ENCODE measurements at places on chromosomes 5 and 9. TPM values are rescaled to one million over a fixed set of nuclear protein-coding genes. Genes with fewer than 3 reads are reported as not detected.

The CD274 gene
- total RNA-seq = 10.5 TPM

DNA sequence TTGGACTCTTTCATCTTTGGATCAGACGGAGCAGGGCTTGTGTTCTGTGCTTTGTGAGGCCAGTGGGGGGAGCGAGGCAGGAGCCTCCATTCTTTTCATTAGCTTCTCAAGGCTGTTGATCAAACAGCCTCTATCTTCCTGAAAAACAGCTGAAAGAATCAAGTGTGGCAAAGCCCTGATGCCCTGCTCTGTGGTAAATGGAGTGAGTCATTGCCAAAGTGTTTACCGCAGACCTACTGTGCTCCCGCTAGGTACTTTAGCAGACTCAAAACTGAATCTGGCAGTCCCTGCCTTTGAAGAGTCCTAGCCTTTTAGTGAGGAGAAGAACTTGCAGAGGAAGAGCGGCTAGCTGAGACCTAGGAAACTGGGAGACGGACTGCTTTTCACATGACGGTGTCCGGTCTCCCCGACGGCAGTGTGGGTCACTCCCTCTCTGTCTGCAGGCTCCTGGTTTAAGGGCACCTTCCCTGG lies 3.3 kb downstream of the ANKRD33B start:
- peak overlapping the region; percentile 7 for H3K4me3 ChIP-seq
- H3K4me1 ChIP-seq = peaks cover 23% of the 10 kb centered on the region
- DNase-seq = no peak
- H3K27me3 ChIP-seq = peaks cover 7% of the 10 kb centered on the region
- no peaks in the 10 kb centered on the region for H3K36me3 ChIP-seq

- no peak for DNase-seq
- no peaks in the 10 kb centered on the region for H3K27me3 ChIP-seq
- no peak overlapping the region for H3K27ac ChIP-seq
- H3K36me3 ChIP-seq = peaks cover 44% of the 10 kb centered on the region
Measured at GRCh38 chr5:7910738-7911428, 41.9 kb downstream of the MTRR start.

The CDC26 gene
- 28.8 TPM for total RNA-seq

The DENND4C gene
- 42.7 TPM for total RNA-seq

- no peak overlapping the region for H3K27ac ChIP-seq
- no peak overlapping the region for H3K4me3 ChIP-seq
- peaks cover 2% of the 10 kb centered on the region for H3K27me3 ChIP-seq
- no peaks in the 10 kb centered on the region for H3K36me3 ChIP-seq
Measured at GRCh38 chr5:6308683-6309082, 69.7 kb downstream of the MED10 start.

The DMGDH gene
- not detected for total RNA-seq

The OBP2B gene
- total RNA-seq = not detected

GRCh38 chr9:34037626-34038025 lies 11.1 kb downstream of the UBAP2 start:
- no peak overlapping the region for H3K27ac ChIP-seq
- peaks cover 5% of the 10 kb centered on the region for H3K4me1 ChIP-seq
- H3K36me3 ChIP-seq = peaks cover 20% of the 10 kb centered on the region

DNA sequence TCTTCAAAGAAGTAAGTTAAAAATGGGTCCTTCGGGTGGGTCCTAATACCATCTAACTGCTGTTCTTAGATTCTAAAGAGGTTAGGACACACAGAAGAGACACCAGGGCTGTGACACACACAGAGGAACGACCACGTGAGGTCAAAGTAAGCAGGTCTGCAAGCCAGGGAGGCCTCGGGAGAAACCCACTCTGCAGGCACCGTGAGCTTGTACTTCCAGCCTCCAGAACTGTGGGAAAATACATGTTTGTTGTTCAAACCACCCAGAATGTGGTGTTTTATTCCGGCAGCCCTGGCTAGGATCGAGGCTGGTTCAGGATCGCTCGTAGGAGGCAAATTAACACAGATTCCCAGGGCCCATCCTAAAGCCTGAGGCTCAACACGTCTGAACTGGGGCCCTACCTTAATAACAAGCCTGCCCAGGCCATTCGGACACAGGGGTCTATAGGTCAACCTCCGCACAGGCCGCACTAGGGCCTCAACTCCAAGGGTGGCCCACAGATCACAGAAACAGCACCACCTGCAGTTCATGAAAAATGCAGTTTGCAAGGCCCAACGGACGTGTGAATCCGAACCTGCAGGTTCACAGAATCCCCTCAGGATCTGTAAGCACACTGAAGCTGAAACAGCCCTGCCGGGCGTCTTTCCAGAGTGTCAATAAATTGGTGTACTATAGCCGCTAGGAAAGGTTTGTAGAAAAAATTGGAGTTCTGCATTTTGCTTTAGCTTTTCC lies 7.1 kb downstream of the MED10 start:
- peaks cover 32% of the 10 kb centered on the region for H3K4me1 ChIP-seq
- H3K27ac ChIP-seq = no peak overlapping the region
- H3K36me3 ChIP-seq = peaks cover 64% of the 10 kb centered on the region
- DNase-seq = no peak
- no peak overlapping the region for H3K4me3 ChIP-seq

DNA sequence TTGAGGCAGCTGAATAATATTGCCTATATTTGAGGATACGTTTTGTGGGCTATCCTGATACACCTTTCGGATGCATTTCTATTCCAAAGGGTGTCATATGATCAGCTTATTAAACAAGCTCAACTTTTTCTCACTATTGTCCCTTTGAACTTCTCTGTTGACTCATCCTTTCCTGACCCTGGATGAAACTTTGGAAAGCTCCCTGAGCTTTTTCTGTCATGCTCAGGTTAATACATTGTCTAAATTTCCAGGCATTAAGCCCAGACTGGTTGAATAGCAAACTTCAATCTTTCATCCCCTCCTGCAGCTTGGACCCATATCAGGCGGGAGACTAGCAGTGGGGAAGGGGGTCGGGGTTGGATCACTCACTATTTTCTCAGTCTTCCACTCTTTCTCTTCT lies 104.9 kb upstream of the PTPN3 start:
- no peaks in the 10 kb centered on the region for H3K36me3 ChIP-seq
- H3K4me3 ChIP-seq = no peak overlapping the region
- no peaks in the 10 kb centered on the region for H3K4me1 ChIP-seq
- peaks cover 11% of the 10 kb centered on the region for H3K27me3 ChIP-seq

DNA sequence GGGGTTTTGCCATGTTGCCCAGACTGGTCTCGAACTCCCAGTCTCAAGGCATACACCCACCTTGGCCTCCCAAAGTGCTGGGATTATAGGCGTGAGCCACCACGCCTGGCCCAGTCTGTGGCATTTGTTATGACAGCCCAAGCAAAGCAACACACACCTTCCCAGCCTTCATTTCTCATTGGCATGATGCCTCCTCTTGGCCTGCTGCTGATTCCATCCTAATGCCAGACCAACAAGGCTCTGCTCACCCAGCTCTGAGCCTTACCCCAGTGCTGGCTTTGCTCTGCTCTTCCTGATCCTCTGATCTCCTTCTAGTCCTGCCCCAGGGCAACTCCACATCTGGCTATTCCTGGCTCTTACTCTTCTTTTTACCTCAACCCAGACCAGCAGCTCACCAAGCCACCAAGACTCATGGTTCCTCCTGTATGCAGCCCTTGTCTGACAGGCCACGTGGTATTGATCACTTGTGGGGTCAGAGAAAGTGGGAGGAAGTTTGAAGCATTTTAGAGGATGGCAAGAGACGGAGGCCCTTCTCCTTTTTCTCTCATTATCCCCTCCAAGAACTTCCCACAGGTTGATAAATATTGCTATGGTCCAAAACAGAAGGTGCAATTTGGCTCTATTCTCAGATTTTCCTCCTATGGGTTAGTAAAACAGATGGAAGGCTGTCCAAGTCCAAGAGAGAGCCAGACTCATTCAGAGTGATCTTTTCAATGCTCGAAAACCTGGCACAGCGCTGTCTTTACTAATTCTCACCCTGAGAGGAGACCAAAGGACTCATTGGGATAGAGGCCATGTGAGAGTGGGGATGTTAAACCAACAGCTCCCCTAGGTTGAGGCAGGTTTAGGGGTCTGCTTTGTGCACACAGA lies 958 bp downstream of the CD180 start:
- DNase-seq = no peak
- peaks cover 45% of the 10 kb centered on the region for H3K36me3 ChIP-seq
- H3K27ac ChIP-seq = no peak overlapping the region

The LRRTM2 gene
- not detected for total RNA-seq

The F2RL1 gene
- total RNA-seq = 0.27 TPM

The PTGER4 gene
- total RNA-seq = 45.7 TPM

DNA sequence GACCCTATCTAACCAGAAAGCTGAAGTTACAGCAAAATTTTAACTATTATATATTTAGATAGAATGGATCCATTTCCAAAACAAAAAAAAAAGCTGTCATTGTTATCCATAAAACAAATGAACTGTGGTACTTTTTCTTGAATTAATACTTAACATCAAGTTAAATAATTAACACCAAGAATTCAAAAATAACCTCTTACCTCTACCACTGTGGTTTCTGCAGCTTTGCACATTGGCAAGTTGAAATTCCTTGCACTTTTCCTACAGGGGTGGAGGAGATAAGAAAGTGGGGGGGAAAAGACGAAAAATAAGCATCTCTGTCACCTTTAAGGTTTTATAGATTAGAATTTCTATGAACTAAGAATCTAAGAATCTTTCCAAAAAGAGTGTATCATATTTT lies 30.0 kb downstream of the OXCT1 start:
- no peaks in the 10 kb centered on the region for H3K27me3 ChIP-seq
- H3K27ac ChIP-seq = no peak overlapping the region
- peaks cover 38% of the 10 kb centered on the region for H3K36me3 ChIP-seq
- H3K4me3 ChIP-seq = no peak overlapping the region
- peaks cover 4% of the 10 kb centered on the region for H3K4me1 ChIP-seq

The TEX48 gene
- 0.83 TPM for total RNA-seq

The GLIPR2 gene
- 53.9 TPM for total RNA-seq

- no peaks in the 10 kb centered on the region for H3K36me3 ChIP-seq
- H3K27ac ChIP-seq = no peak overlapping the region
- H3K27me3 ChIP-seq = no peaks in the 10 kb centered on the region
- no peak for DNase-seq
- H3K4me1 ChIP-seq = no peaks in the 10 kb centered on the region
Measured at GRCh38 chr5:179393078-179393477, 47.8 kb upstream of the ADAMTS2 start.

DNA sequence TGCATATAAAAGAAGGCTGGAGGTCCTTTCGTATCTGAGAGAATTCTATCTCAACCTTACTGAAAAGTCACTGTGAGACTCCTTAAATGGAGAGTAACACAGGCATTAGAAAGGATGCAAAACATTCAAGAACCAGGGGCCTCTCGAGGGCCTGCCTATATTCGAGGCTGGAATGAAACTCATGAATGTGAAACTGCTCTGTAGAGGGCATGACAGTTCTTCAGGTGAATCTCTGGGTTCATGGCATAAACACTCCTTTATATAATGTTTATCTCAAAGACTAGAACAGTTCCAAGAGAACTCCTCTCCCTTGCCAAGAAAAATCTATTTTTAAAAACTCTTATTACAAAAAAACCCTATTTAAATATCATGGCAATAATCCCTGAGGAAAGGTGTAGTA lies 113.9 kb downstream of the SEC61B start:
- no peak for DNase-seq
- peaks cover 7% of the 10 kb centered on the region for H3K27me3 ChIP-seq
- no peaks in the 10 kb centered on the region for H3K36me3 ChIP-seq
- H3K4me3 ChIP-seq = no peak overlapping the region

DNA sequence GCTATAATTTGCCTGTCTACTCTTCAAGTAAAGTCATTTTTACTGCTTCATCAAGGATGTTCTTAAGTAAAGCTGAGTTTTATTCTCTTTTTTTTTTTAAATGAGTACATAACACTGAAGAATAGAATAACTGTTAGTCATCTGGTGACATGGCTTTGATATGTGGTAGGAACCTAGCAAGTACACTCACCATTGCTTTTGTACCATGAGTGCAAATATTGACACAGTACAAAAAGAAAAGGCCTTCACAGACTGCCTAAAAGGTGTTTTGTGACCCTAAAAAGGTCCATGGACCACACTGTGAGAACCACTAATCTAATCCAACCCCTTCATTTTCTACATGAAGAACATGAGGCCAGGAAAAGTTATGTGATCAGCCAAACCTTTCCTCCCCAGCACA lies 55.0 kb downstream of the ECPAS start:
- no peaks in the 10 kb centered on the region for H3K27me3 ChIP-seq
- no peak overlapping the region for H3K27ac ChIP-seq
- no peak overlapping the region for H3K4me3 ChIP-seq
- peaks cover 58% of the 10 kb centered on the region for H3K36me3 ChIP-seq
- DNase-seq = no peak
- H3K4me1 ChIP-seq = peaks cover 9% of the 10 kb centered on the region

DNA sequence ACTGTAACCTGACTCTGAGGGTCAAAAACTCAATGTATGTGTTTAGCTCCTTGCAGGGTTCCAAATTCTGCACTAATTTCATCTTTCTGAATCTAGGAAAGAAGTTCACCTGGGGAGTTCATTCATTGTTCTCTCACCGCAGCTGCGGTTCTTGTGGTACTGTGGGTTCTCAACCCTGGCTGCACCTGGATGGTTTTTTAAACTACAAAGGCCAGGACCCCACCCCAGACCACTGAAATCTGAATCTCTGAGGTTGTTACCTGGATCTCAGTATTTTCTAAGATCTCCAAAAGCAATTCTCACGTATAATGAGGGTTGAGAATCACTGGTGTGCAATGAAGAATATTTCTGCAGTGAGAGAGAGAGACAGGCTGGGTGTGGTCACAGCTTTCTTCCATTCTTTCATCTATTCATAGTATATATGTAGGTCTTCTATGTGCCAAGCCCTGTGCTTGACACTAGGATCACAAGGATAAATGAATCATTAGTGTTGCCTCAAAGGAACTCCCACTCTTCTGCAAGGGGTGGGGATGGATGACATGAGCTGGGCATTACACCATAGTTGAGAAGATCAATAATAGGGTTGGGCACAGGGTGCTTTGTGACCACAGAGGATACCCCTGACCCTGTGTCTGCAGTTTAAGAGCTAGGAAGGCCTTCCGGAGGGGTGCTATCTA lies 109.8 kb downstream of the GALNT10 start:
- H3K27me3 ChIP-seq = no peaks in the 10 kb centered on the region
- peak overlapping the region; percentile 25 for H3K27ac ChIP-seq
- peaks cover 67% of the 10 kb centered on the region for H3K36me3 ChIP-seq
- peaks cover 6% of the 10 kb centered on the region for H3K4me1 ChIP-seq
- no peak for DNase-seq

The MEIKIN gene
- not detected for total RNA-seq

- H3K4me1 ChIP-seq = no peaks in the 10 kb centered on the region
- DNase-seq = no peak
- H3K27me3 ChIP-seq = peaks cover 14% of the 10 kb centered on the region
- peaks cover 2% of the 10 kb centered on the region for H3K36me3 ChIP-seq
- no peak overlapping the region for H3K4me3 ChIP-seq
Measured at GRCh38 chr5:171762021-171762608, 23.5 kb upstream of the SMIM23 start.

DNA sequence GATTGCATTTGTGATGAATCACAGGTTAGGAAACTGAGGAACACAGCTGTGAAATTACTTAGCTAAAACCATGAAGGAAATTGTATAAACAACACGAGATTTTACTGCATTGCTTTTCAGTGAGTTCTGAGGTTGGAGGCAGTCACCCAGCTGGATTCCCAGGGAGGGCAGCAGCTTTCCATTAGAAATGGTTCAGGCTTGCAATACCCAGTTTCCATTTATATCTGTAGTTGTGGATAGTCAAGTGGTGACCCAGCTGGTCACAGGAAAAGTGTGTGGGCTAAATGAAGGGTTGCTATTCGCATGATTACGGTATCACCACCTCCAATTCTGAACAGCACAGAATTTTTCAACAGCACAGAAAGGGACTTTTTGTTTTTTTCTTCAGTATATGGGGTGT lies 34.3 kb upstream of the SPATA31D4 start:
- H3K27me3 ChIP-seq = no peaks in the 10 kb centered on the region
- H3K4me3 ChIP-seq = no peak overlapping the region
- no peaks in the 10 kb centered on the region for H3K36me3 ChIP-seq

GRCh38 chr9:29449306-29449705 lies 1876.0 kb upstream of the C9orf72 start:
- no peaks in the 10 kb centered on the region for H3K4me1 ChIP-seq
- no peaks in the 10 kb centered on the region for H3K36me3 ChIP-seq
- no peaks in the 10 kb centered on the region for H3K27me3 ChIP-seq
- no peak for DNase-seq

The CBY3 gene
- total RNA-seq = 0.35 TPM

The MARVELD2 gene
- total RNA-seq = 0.07 TPM
